Renal pelvis (tissue), 12 donors: ENCODE measurements at places on chromosomes 2 and 18. TPM values are rescaled to one million over a fixed set of nuclear protein-coding genes. Genes with fewer than 3 reads are reported as not detected.

- DNase-seq: peak; percentile 21
These were observed 61.3 kb upstream of the PGAP1 start for GRCh38 chr2:196987649-196988364.

GRCh38 chr2:159094173-159094737 lies 125.8 kb downstream of the TANC1 start:
- no peak for DNase-seq

GRCh38 chr2:159933727-159934049 lies 128.7 kb downstream of the PLA2R1 start:
- DNase-seq: no peak

- no peak for DNase-seq
These were observed 204.7 kb upstream of the PID1 start for GRCh38 chr2:229475778-229476177.

REG3G gene
- 0.14 TPM for polyA plus RNA-seq

AMER3 gene
- not detected for polyA plus RNA-seq

- DNase-seq: no peak
These were observed 52.9 kb downstream of the SLC9A2 start for GRCh38 chr2:102672107-102672776.

DNA sequence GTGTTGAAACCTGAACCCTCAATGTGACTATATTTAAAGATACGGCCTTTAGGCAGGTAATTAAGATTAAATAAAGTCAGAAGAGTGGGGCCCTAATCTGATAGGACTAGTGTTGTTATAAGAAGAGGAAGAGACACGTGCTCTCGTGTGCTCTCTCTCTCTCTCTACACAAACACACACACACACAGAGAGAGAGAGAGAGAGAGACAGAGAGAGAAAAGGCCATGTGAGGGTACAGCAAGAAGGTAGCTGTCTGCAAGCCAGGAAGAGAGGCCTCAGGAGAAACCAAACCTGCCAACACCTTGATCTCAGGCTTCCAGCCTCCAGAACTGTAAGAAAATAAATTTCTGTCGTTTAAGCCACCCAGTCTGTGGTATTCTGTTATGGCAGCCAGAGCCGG lies 106.7 kb downstream of the FTCDNL1 start:
- no peak for DNase-seq

PPP1R1C gene
- polyA plus RNA-seq: 3.5 TPM

NTSR2 gene
- not detected for polyA plus RNA-seq

MC5R gene
- 0.28 TPM for polyA plus RNA-seq

SPC25 gene
- 18.6 TPM for polyA plus RNA-seq

DNA sequence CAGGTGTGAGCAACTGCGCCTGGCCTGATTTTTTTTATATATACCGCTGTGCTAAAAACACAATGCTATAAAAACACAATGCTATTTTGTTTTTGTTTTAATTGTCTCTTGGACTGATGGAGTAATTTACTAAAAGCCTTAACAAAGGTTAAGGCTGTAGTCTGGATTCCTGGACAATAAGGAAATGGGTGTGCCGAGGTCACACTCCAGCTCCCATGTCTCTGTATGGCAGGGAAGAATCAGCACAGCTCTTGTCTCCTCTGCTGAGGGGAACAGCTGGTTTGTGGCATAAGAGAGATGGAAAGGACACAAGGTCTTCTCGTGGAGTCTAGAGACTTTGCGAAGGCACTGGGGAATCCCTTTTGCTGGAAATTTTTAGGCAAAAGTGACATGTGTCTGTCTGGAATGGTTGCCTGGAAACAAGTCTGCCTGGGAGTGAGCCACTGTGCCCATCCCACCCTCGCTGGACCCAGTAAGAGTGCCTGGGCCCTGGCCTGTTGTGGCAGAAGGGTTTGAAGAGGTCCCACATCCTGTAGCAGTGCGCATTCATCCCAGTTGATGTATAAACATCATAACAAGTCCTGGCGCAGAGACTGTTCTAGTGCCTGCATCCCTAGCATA lies 73.1 kb downstream of the MAPK4 start:
- no peak for DNase-seq

FSIP2 gene
- 2.4 TPM for polyA plus RNA-seq

ITGA4 gene
- polyA plus RNA-seq: 18.4 TPM

DNA sequence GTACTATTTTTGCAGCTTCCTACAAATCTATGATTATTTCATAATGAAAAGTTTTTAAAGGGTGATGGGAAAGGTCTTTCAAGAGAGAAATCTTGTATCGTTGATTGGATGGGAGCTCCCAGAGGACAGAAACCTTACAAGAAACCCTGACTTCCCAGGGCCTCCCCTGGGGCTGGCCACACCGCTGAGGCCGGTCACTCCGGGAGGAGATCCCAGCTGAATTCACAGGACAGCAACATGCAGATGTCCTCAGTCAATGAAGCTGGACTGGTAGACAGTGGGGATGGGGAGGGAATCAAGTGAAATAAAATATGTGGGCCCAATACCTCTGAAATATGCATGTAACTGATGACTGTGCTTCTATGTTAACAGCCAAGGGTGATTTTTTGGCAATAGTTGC lies 135.6 kb downstream of the TFCP2L1 start:
- no peak for DNase-seq

STK11IP gene
- polyA plus RNA-seq: 33.0 TPM

DNA sequence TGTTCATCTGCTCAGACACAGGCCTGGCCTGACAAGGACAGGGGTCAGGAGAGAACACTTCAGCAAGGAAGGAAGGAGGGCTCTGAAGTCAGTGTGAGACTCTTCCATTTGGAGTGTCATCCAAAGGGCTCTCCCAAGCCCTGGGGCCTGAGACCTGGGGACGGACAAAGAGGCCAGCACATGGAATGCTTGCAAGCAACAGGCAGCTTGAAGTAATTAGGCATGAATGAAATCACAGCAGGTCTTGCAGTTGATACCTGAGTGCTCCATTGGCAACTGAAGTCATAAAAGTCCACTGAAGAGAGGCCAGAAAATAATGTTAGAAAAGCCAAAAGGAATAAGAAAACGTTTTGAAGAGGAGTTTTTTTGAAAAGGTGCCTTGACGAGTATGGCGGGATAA lies 231.7 kb downstream of the VAPA start:
- DNase-seq: no peak

DNA sequence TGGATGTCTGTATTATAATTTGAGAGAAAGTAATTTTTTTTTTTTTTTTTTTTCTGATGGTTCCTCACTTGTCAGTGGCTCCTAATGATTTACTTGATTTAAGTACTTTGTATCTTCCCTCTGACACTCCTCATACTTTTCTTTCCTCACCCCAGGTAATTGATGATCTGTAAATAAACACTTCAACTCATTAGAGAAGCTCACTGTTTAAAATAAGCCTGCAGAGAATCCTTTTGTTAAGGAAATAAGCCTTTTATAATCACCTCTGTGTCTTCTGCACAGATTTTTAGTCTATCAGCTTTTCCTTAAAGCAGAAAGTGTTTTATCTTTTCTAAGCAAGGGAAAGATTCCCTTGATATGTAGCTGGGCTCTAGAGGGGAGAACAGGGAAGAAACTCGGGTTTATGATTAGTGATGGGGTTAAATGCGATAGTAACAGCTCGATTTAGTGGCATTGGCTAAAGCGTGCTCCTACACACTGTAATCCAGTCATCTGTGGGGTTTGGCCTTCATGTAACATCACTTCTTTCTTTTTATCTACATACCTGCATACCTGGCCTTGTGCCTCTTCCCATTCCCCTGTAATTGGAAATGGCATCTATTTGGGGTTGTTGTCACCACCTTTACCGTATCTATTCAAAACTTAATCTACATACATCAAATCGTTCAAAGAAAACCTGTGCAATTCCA lies 60.1 kb upstream of the LRRTM1 start:
- DNase-seq: no peak

TMEM169 gene
- 12.8 TPM for polyA plus RNA-seq

SNORC gene
- 3.6 TPM for polyA plus RNA-seq

DNA sequence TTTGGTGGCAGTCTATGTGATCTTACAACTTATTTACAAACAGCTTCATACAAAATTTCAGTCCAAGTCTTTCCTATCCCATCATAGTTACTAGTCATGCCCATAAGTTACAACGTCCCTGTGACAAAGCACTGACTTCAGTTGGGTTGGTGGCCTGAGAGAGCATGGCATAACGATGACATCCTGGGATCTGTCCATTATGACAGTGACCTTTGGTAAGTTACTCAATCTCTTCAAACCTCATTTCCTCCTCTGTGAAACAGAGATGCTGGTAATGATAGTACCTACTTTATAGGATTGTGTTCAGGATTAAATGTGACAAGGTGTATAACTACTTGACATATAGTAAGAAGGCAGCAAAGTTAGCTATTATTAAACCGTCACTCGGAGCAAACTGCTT lies 55.4 kb upstream of the ATP5MC3 start:
- DNase-seq: no peak

DNA sequence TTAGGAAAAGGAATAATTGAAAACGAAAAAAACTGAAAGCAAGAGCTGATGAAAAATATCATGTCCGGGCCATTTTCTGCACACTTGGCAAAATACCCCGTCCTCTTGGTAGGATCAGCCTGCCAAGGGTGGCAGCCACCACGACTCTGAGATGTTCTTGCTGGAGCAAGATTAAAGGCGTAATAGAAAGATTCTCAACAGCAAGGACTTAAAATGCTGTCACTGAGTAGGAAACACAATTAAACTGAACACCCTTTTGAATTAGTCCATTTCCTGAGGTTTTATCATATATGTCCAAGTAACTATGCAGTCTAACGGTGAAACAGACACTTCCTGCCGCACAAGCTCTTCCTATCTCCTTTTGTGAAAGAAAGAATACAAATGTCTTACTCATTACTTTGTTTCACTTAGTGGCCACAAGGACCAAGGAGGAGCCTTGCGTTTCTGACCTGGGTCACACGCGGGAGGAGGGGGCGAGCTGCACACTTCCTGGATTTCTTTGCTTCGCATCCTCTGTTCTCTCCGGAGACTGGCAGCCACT lies 222.7 kb downstream of the PIEZO2 start:
- DNase-seq: no peak

DNA sequence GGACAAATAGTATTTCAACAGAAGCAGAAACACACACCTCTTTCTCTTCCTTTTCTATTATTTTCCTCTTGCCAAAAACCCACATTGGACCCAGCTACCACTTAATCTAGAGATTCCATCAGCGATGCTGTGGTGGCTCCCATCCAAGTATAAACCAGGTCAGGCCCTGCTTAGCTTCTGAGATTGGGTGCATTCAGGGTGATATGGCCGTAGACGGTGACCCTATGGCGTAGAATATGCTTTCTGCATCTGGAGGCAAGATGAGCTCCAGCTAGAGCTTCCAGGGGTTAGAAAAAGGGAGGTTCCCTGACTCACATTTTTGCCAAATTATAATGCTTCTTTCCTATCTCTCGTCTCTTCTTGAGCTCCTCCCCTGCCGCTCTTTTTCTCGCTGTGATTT lies 66.5 kb downstream of the TNP1 start:
- no peak for DNase-seq

CYRIA gene
- polyA plus RNA-seq: 2.2 TPM

PLCL1 gene
- polyA plus RNA-seq: 16.6 TPM

SPRED2 gene
- polyA plus RNA-seq: 35.3 TPM

HAAO gene
- polyA plus RNA-seq: 42.6 TPM

- no peak for DNase-seq
These were observed 1024.1 kb upstream of the KLHL29 start for GRCh38 chr2:22360735-22361374.

ABCG5 gene
- 0.84 TPM for polyA plus RNA-seq

DNA sequence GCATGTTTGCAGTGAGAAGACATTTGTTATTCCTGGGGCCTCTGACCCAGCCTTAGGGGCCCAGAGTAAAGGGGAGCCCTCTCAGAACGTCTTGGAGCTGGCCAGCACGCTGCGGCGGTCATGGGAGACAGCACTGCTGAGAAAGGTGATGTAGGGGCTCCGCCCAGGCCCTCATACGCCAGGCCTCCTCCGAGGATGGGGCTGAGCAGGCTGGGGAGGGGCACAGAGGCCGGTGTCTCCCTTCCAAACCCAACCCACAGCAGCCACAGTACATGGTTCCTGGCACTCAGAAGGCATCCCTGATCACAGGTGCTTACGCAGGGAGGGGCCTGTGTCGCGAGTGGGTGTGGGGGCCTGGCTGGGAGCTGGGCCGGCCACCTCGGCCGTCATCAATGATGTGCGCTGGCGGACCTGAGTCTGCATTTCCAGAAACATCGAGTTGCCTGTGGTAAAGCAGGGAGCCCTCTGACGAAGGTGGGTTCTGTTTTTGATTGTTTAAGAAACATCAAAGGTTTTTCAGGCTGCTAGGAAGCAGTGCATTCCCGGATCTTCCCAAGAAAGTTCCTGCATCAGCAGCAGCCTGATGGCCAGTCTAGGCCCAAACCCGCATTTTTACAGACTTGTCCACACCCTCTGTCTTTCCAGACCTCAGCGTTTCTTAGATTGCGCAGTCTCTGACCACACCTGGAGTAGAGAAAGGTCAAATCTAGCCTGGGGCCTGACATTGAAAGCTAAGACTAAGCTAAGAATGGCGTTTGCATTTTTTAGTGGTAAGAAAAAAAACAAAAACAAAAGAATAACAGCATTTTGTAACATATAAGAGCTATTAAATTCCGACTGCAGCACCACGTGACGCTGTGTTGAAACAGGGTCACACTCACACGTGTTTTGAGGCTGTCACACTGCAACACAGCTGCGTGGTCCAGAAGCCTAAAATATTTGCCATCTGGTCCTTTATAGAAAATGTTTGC lies 51.2 kb upstream of the PXDN start:
- DNase-seq: no peak

DNA sequence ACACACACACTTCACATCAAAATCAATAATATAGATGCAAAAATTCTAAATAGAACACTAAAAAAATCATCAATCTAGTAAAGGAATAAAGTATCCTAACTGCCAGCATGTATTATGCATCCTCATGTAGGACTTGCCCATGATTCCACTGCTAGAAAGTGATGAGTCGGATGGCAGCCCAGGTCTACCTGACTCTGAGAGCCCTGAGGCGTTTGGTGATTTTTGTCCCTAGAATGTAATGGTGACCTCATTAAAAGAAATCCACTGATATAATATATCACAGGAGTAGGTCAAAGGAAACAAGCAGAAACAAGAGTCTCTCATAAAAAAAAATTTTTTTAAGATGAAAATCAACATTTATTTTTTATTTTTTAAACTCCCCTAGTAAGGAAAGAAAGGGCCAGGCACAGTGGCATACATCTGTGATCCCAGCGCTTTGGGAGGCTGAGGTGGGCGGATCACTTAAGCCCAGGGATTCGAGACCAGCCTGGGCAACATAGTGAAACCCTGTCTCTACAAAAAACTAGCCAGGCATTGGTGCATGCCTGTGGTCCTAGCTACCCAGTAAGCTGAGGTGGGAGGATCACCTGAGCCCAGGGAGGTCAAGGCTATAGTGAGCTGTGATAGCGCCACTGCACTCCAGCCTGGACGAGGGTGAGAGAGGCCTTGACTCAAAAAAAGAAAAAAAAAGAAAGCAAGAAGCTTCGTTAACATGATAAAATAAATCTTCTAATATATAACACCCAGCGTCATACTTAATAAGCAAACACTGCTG lies 24.4 kb upstream of the ACTG2 start:
- DNase-seq: no peak

DNA sequence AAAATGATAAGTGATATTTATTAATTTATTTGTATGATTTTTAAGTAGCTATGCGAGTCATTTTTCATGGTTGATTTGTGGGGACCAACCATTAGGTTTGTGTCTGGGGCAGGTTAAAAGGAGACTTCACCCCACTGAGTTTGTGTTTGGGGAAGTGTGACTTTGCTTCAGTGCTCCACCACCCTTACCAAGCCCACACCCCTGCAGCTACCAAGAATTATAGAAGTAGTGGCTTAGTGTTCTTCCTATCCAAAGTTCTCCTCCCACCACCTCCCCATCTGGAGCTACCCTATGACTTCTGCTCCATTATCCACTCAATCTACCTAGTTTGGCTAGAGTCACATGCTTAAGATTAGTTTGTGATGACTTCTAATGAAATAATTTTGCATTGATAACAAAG lies 182.1 kb upstream of the ZEB2 start:
- no peak for DNase-seq

- DNase-seq: peak; percentile 76
These were observed 42.1 kb upstream of the LAPTM4A start for GRCh38 chr2:20093263-20094141.
